ENCODE measurements at places on chromosomes 5 and 9.

- no peak for DNase-seq
Observed at GRCh38 chr5:16143361-16144049, 36.1 kb downstream of the MARCHF11 start.

DNA sequence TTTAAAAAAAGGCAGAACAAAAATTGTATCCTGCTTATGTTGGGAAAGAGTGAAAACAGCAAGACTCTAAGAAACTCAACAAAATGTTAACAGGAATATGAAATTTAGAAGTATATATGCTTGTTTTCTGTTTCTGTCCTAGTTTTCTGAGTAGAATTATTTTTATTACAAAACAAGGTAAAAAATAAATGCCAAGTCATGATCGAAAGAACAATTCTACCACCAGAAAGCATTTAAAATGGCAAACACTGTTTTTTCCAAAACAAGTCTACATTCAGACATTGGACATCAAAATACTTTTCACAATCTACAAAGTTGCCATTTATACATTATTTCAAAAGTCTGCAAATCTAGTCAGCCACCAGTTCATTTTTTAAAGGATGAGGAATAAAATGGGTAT is 102.6 kb downstream of the TLE1 start:
- DNase-seq, result no peak

GRCh38 chr5:180436936-180437335 is 57.2 kb upstream of the CNOT6 start:
- no peak for DNase-seq

DNA sequence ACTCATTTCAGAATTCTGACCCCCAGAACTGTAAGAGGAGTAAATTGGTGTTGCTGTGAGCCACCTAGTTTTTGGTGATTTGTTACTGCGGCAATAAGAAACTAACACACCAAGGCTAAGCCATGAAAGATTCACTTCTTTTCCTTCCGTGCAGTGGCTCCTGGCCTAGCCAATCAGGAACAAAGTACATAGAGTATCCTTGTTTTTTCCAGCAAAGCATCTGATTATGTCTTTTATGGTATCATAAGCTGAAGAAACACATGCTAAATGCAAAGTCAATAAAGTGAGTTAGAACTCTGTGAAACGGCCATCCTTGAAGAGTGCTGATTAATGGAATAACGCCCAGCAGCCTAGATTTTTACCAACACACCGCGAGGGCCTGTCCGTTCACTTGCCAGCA is 11.4 kb downstream of the RNF130 start:
- DNase-seq, result no peak

DNA sequence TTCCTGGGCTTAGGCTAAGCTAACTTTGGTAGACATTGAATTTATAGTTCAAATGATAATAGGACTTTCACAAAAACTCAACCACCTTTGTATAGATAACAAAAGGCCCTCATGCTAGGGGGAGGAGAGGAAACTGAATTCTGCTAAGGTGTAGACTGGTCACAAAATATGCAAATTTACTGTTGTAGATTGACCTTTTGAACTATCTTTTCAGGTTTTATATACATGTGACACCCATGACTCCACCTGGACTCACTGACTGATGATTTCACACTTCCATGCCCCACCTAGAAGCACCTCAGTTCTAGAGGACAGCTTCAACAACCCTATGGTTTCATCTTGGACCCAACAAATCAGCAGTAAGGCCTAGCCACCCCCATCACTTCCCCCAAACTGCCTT is 165.7 kb downstream of the CEMIP2 start:
- DNase-seq, result no peak

DNA sequence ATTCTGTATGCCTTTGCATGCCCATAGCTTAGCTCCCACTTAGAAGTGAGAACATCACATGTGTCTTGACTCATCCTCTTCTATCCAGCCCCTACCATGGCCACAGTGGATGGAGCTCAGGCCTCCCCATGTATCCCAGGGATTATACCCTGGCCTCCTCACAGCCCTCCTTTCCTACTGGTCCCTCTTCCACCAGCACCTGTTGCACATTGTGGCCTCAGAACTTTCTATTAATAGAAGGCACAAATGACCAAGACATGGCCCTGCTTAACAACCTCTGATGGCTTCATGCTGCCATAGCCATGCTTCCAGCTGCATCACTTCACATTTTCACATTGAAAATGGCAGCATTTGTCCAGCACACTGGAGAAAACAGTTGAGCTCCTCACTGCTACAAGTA is 315.4 kb downstream of the CDK5RAP2 start:
- no peak for DNase-seq
